ENCODE measurements at places on chromosomes 5 and 9.

GRCh38 chr5:10497554-10497953 is 55.9 kb downstream of the ROPN1L start:
- DNase-seq = no peak

GRCh38 chr5:30891660-30892059 is 301.8 kb upstream of the CDH6 start:
- DNase-seq = no peak

DNA sequence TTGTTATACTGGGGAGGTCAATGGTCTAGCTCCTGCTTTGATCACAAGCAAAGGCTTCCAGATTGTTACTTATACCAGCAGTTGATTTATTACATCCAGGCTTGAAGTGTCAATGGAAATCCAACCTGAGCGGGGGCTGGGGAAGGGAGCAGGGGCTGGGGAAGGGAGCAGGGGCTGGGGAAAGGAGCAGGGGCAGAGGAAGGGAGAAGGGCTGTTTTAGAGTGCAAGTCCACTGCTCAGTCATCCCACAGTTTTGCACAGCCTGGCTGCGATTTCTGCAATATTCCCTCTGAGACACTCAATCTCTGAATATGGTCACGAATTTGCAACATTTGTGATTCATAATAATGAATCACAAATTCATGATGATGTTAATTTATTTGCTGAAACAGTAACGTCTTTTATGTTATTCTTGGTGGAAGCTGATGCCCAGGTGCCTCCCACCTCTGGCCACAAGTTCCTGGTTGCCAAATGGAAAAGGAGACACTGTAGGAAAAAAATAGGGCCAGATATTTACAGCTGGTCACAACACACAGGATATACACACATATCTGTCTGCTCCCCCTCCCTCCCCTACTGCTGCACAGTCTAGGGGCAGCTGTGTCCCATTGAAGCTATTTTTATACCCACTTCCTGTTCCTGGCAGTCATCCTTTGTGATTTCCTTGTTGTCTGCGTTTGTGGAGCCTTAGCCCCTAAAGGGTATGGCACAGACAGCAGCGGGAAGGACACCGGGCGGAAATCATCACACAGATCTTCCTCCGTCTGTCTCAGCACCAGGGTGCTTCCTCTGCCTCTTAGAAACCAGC is 325.1 kb downstream of the GADD45G start:
- DNase-seq = no peak

GRCh38 chr9:87830446-87830845 is 52.2 kb upstream of the SPATA31E1 start:
- no peak for DNase-seq

- no peak for DNase-seq
These were observed 46.3 kb downstream of the NACC2 start for GRCh38 chr9:136048560-136049411.

DNA sequence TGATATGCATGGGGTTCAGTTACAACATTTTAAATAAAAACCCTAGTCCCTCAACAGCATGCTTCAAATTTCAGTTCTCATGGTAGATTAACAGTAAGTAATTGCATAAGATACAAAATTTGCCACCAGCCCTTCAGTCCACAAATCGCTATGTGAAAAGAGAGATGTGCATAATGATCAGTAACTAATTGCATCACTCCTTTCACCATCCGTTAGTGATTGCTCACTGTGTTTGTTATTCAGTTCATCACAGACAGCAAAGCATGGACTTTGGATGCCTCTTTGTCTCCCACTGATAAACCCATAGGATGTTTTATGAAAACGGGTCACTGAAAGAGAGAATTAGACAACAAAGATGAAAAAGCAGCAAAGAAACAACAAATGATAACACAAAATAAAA is 103.2 kb downstream of the MCTP1 start:
- no peak for DNase-seq

GRCh38 chr5:169785771-169786618 is 148.9 kb downstream of the DOCK2 start:
- no peak for DNase-seq

DNA sequence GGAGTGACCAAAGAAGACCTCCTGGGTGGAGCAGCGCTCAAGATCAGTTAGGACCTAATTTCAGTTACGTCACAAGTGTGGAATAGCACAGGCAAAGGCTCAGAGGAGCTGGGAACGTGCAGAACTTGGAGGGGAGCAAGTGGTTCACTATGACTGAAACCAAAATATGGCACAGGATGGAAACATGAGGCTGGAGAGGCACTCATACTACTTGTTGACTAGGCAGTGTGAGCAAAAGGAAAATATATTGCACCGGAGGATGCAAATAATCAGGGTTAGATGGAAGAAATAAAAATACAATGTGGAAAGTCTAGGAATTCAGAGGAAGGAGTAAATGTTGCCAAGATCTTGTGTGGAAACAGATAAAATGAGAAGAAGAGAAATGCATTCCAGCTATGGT is 148.3 kb downstream of the DCP2 start:
- DNase-seq = no peak

- no peak for DNase-seq
These were observed 176.0 kb downstream of the DAB2IP start for GRCh38 chr9:121827251-121827967.

DNA sequence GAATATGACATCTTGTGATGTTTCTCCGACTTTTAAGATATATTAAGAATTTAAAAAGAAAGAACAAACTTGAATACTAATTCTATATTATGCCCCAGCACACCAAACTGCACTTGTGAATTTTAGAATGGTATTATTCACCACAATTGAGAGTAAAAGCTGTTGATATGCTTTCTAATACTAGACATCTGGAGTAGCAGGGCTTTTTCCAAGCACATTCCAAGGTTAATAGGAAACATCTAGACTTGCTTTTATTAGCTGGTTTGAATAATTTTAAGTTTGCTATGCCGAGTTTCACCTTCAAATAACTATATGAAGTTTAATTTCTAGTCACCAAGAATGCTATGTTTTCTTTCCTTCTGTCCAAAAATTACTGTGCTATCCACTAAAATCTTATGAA is 13.5 kb downstream of the NREP start:
- no peak for DNase-seq

GRCh38 chr5:15433709-15434108 is 66.3 kb upstream of the FBXL7 start:
- no peak for DNase-seq

GRCh38 chr5:95068289-95068910 is 216.5 kb downstream of the MCTP1 start:
- no peak for DNase-seq

DNA sequence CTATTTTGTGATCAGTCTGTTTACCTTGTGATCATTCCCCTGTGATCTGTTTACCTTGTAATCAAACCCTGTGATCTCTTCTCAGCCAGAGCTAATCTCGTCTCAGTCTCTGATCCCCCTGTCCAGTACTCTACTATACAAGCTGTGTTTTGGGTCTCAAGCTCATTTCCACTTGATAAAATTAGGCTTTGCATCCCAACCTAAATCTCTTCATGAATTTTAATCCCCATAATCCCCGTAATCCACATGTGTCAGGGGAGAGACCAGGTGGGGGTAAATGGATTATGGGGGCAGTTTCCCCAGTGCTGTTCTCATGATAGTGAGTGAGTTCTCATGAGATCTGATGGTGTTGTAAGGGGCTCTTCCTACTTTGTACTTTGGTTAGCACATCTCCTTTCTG is 157.2 kb downstream of the PRR16 start:
- DNase-seq = no peak

DNA sequence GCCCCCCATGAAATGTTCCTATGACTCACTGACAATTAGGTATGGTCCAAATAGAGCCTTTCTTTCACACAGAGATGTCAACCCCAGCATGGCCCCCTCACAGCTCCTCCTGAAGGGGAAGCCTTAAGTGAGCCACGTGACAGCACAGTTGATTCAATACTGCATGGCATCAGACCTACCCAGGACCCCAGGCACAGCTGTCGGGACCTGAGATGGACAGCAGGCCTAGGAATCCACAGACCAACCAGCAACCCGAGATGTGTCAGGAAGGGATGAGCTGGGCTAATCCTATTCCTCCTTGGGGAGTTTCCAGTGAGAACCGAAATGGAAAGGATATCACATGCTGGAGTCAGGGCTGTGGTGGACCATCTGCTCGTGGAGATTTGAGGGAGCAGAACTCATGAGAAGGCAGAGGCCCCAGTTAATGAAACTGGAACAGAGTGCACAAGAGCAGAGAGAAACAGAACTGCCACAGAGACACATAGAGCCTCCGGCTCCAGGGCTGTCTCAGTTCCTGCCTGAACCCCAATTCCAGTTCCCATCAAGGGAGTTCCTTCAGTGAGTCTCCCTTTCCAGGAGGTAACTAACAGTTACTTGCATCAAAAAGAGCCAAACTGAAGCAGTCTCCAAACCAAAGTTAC is 42.1 kb upstream of the SMIM23 start:
- no peak for DNase-seq

- DNase-seq = no peak
These were observed 191.2 kb downstream of the PAX5 start for GRCh38 chr9:36842560-36843530.

GRCh38 chr5:153445875-153446579 is 44.4 kb upstream of the GRIA1 start:
- DNase-seq = no peak

- DNase-seq = no peak
These were observed 23.4 kb downstream of the GLT6D1 start for GRCh38 chr9:135615666-135616618.

DNA sequence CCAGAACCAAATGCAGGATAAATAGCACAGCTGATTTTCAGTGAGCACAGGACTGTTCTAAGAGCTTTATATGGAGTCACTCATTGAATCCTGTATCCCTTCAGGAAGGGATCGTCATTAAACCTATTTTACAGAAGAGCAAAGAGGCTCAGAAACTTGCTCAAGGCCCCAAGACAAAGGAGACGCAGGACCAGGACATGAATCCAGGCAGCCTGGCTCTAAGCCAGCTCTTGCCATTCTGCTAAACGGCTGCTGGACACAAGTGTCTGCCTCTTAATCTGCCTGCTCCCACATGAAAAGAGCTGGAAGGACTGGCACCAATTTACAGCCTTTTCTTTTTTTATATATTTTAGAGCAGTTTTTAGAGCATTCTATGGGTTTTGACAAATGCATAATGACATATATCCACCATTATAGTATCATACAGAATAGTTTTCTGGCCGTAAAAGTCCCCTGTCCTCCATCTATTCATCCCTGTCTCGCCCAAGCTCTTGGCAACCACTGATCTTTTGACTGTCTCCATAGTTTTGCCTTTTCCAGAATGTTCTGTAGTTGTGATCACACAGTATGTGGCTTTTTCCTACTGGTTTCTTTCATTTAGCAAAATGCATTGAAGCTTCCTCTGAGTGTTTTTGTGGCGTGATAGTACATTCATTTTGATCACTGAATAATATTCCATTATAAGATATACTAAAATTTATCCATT is 37.5 kb downstream of the RETREG1 start:
- no peak for DNase-seq

GRCh38 chr5:130975299-130975698 is 189.8 kb downstream of the HINT1 start:
- no peak for DNase-seq

DNA sequence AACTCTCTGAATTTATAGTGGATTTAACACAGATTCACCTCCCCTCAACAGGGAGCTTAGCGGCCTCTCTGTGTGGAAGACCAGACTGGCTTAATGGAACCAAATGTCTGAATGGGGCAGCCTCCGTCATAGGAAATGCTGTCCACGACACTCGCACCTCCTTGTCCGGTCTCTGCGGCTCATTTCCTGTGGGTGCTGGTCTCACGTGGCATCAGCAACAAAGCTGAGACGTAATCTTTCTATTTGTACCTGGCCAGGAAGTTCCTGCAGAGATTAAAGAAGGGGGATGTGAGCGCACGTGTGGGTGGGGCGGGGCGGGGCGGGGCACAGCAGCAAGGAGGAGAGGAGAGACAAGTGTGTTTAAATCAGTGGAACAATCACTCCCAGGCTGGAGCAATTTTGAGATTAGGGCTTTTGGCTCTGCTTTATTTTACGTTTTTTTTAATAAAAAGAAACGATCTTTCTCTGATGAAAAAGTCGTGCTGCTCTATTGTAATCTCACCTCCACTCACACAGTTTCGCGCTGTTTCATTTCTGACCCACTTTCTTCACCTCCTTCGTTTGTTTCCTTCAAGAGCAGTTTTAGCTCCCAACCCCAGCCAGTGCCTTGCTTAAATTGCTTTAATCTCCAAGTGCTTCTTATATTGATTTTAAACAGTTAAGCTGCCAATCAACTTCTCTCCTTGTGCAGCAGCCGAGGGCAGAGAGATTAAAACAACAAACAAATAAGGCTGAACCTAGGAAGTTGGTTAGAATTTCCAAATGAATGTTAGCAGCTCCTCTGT is 132.2 kb upstream of the ASTN2 start:
- no peak for DNase-seq

GRCh38 chr9:20355022-20355421 is 267.3 kb downstream of the MLLT3 start:
- DNase-seq = peak; percentile 33

DNA sequence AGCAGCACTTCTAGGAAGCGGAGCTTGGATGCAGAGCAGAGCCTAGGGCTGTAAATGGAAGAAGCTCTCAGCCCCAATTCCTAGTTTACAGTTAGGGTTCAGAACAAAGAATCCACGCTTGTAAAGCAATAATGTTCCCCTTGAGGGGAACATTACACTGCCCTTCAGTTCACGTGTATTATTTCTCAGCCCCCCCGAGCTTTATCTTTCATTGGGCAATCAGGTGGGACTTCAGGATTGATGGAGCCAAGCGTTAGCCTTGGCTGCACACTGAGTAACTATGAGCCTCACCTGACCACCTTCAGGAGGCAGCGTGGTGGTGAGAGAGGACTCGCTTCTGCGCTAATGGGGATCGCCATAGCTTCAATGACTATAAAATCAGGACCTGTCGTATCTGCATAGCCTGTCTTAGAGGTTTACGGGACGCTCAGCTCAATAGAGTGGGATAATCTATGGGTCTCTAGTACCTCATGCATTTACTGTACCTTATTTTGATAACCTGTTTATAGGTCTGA is 157.0 kb upstream of the RASEF start:
- DNase-seq = no peak

GRCh38 chr5:10964806-10965205 is 203.8 kb upstream of the DAP start:
- no peak for DNase-seq

- no peak for DNase-seq
These were observed 726.1 kb downstream of the BRINP1 start for GRCh38 chr9:118643118-118643517.

- DNase-seq = no peak
These were observed 334.4 kb downstream of the KCTD16 start for GRCh38 chr5:144504929-144505577.

DNA sequence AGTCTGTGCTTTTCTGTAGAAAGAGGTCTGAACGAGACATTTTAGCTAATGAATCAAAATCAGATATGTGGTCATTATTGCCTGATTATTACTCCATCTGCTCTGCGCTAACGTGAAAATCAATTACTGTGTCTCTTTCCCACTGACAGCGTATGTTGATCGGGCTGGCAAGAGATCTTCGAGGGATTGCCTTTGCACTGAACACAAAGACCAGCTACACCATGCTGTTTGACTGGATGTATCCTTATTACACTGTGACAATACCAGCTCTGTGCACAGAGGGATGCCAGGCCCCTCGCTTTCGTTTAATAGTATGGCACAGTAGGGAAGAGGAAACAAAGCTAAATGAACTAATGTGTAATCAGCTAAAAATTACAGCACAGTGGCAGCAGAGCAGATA is 103.7 kb upstream of the TLX3 start:
- no peak for DNase-seq
